ENCODE measurements at places on chromosomes 5 and 9.
A peak's percentile ranks its signal among the peaks of the same experiment; 100 is the strongest.

DNA sequence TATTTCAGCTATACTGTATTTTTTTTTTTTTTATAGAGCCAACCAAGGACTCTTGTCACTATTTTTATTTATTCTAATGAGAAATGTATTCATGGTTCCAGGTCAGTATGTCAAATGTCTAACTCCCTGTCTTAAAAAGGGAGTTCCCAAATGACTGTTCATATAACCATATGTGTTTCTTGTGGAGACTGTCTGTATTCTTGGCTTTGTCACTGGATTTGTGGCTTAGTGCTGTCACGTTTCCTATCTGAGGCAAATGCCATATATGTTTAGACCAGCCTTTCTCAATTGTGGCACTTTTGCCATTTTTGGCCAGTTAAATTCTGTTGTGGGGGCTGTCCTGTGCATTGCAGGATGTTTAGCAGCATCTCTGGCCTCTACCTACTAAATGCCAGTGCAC, 3.1 kb downstream of the GCNT1 start:
- DNase-seq, result no peak

DNA sequence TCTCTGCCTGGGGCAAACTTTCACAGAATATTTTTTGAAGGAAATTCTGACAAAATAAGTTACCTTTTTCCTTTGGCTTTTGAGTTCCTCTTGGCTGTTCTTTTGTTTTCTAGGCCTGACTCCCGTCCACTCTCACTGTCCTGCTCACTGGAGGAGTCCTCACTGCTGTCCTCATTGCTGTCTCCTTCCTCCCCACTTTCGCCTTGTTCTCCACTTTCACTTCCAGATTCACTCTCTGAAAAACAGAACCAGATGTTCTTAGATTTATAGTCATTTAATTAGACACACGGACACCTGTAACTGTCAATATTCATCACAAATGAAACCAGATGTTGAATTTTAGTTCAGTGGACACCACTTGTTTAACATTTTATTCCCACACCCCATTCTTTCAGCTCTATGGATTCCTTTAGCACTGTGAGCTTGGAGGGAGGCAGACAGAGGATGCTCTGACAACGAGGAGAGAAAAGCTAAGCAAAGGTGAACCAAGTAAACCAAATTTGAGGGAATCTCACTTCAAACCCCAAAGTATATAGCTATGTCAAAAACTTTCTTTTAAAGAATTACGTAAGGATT, 180.7 kb downstream of the AP3B1 start:
- no peak for DNase-seq

DNA sequence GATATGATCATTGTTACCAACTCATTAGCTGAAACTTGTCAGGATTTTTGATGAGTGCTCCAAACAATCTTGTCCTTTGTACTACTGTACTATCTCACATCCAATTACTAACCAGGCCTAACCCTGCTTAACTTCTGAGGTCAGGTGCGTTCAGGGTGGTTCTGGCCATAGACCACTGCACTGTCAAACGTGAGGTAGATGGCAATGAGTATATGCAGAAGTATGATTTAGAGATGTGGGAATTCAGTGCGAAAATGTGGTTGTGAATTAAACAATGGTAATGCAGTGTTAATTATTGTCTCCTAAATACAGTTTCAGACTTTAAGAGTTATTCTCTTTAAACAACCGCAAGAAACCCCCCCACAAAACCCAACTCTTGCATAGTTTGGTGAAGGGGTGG, 86.5 kb downstream of the ANKRD55 start:
- no peak for DNase-seq

- no peak for DNase-seq
Measured at GRCh38 chr5:97568382-97568781, 385.3 kb upstream of the RIOK2 start.

- DNase-seq, result no peak
Measured at GRCh38 chr5:180289433-180289832, 2.5 kb downstream of the MAPK9 start.

GRCh38 chr9:134455537-134455933, 129.3 kb downstream of the RXRA start:
- DNase-seq, result no peak

DNA sequence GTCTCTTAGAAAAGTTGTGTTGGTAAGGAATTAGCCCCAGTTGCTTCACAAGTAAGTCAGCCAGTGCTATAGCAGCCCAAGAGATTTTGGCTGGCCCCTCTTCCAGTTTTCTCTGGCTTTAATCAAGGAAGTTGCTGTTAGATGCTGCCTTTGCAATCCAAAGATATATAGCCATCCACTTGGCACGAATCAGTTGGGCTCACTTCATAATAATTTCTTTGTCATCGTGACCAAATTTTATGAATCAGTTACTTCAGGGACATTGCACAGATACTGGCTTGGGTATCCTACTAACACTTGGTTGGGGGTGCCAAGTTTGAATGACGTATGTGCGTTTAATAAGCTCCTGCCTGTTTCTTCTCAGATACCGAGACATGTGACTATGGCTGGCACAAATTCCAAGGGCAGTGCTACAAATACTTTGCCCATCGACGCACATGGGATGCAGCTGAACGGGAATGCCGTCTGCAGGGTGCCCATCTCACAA, 81.5 kb downstream of the VCAN start:
- no peak for DNase-seq

DNA sequence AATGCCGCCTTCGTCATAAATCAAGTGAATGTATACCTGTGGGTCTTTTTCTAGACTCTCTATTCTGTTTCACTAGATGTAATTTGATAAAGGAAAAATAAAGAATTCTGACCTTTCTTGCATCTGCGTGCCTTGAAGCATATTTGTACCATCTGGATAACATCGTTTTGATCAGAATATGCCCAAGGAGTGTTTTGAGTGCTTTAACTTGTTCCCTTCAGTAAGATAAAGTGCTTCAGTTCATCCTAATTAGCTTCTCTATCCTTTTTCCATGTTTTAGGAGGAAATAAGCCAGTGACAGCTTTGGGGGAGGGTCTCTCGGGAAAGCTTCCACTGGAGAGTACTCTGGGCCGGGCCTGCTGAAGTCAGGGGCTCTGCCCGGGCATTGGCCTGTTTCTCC, 113.5 kb upstream of the DAP start:
- DNase-seq, result no peak

DNA sequence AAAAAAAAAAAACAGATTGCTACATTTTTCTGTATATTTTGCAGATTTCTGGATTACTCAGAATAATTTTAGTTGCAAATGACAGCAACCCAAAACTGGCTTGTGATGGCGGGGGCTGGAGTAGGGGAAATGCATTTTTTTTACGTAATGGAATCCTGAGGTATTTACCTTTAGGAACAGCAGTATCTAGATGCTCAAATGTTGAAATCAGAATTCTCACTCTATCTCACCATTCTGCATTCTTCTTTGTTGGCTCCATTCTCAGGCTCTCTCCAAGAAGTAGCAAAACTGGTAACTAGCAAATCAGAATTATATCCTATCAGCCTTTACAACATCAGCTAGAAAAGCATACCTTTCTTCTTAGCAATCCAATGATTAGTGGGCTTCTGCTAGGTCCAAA, 554.3 kb downstream of the PRELID2 start:
- DNase-seq, result no peak

DNA sequence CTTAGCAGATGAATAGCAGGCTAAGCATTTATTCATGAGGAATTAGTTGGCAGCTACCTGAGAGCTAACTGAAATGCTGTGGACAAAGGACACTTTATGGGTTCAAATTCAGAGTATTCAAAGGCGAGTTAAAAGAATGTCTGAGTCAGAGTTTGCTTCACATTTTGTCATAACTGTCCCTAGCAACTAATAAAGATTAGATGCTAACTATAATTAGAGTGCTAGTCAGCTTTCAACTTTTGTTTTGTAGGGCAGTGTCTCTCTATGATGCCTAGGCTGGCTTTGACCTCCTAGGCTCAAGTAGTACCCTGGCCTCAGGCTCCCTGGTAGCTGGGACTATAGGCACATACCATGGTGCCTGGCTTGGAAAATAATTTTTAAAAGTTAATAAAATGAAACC, 4.6 kb downstream of the SMC5 start:
- DNase-seq, result no peak

- peak; percentile 40 for DNase-seq
Measured at GRCh38 chr5:132385326-132386105, 16.0 kb downstream of the SLC22A5 start.

DNA sequence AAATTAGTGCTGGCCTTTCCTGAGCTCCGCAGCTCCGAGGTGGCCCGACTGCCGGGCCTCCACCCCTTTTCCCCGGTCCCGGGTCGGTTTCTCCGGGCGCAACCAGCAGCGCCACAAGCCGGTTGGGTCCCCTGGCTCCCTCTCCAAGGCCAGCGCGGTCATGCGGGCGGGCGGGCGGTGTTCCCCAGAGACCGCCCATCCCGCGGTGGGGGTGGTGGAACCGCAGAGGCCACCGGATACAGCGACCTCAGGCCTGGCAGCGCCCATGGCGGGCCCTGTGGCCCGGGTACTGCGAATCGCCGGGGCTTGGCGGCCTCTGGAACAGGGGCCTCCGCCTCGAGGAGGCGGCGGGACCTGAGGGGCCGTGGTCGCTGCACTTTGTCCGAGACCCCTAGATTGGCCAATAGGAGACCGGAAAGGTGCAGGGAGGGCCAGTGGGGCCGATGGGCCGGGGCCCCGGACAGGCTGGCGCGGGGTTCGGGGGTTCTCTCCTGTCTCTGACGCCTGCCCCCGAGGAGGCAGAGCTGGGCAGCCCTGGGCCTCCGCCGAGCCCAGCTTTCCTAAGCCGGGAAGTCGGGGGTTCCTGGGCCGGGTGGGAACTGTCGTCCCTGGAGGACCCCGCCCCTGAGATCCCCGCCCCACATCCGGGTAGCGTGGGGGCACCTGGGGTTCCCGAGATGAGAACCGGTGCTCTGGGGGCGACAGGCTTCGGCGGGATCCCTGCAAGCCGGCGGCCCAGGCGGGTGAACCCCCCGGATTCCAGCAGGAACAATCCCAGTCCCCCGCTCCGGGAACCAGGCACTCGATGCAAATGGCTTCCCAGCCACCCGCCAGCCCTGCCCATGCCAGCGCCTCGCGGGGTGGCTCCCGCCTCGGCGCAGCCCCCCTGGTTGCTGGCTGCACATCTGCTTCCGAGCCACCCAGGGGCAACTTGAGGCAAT, 293.9 kb downstream of the ZSWIM6 start:
- DNase-seq, result no peak

DNA sequence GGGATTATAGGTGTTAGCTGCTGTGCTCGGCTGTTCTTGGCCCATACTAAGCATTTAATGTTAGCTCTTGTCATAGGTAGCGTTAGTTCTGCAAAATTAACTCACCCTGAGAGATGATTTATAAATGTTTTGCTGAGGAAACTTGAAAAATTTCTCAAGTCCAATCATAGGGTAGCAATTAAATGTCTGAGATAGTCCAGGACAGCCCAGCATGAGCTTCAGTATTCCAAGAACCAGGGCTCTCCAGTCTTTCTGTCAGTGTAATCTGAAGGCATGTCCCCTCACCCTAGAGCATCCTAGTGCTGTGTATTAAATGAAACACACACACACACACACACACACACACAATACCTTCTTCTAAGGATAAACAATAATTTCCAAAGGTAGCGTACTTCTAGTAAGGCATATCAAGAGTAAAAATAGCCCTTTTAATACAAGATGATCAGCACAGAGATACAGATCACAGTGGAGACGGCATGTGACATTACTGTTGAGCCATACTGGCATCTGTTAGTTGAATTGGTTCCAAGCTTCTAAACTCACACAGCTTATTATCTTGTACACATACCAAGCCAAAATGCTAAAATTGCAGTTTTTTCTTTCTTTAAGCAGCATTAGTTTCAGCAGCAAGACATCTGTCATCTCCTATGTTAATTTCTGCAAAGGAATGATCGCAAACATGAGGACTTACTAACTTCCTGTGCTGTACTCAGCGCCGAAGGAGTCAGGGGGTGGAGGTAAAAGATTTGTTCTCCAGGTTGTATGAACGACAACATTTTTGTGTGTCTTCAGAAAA, 46.3 kb upstream of the JMY start:
- no peak for DNase-seq

DNA sequence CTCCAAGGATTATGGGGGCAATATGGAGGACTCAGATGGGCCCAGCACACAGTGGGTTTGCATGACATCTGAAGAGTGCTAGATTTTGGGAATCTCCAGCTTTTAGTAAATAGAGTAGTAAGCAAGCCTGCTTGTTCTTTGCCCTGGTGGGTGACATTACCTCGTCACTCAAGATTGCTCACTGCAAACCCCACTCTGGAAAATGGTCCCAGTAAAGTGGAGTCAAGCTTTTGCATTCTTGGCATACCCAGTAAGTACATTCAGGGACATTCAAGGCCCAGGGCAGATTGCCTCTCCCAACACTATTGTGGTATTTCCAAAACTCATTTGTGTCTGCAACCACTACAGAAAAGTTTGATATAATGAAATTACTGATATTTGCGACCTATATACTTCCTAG, 118.5 kb downstream of the INVS start:
- DNase-seq, result no peak
